ENCODE measurements at places on chromosomes 6 and 20.

GRCh38 chr20:63357921-63358905, 2.9 kb downstream of the CHRNA4 start:
- H3K4me3 ChIP-seq, result no peak overlapping the region
- no peak overlapping the region for H3K27ac ChIP-seq
- peaks cover 19% of the 10 kb centered on the region for H3K4me1 ChIP-seq
- peaks cover 62% of the 10 kb centered on the region for H3K27me3 ChIP-seq
- peak; percentile 63 for DNase-seq

DNA sequence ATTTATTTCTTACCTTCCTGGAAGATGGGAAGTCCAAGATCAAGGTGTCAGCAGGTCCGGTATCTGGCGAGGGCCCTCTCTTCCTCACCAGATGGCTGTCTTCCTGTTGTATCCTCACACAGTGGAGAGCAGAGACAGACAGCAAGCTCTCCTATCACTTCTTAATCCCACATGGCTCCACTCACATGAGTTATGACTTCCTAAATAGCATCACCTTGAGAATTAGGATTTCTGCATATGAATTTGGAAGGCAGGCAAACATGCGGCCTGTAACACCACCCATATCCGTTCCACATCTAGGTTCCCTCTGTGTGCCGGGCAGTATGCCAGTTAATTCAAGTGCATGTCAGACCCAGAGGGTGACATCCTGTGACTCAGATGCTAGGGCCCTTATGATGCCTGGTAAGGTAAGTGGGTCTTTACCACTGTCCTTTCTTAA, 2.1 kb downstream of the RAET1E start:
- DNase-seq, result peak; percentile 68
- no peaks in the 10 kb centered on the region for H3K36me3 ChIP-seq
- H3K27me3 ChIP-seq, result no peaks in the 10 kb centered on the region
- H3K27ac ChIP-seq, result peak overlapping the region; percentile 76
- H3K4me1 ChIP-seq, result peaks cover 29% of the 10 kb centered on the region

GRCh38 chr6:148509119-148509799, 166.6 kb downstream of the SASH1 start:
- H3K4me1 ChIP-seq, result peaks cover 18% of the 10 kb centered on the region
- H3K36me3 ChIP-seq, result no peaks in the 10 kb centered on the region
- H3K4me3 ChIP-seq, result peak overlapping the region; percentile 47

DNA sequence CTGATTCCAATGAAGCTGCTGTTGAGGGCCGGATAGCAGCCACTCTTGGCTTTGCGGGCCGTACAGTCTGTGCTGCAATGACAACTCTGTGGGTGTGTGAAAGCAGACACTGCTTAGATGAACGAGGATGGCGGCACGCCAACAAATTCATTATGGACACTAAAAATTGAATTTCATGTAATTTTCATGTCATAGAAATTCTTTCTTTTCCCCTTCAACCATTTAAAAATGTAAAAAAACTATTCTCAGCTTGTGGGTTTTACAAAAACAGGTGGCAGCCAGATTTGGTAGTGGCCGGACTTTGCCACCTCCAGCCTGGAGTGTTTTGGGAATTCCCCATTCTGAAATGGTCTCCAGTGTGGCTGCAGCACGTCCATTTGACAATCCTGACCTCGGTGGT, 26.0 kb downstream of the MAS1 start:
- H3K27ac ChIP-seq, result no peak overlapping the region
- H3K4me1 ChIP-seq, result no peaks in the 10 kb centered on the region
- no peaks in the 10 kb centered on the region for H3K36me3 ChIP-seq

DNA sequence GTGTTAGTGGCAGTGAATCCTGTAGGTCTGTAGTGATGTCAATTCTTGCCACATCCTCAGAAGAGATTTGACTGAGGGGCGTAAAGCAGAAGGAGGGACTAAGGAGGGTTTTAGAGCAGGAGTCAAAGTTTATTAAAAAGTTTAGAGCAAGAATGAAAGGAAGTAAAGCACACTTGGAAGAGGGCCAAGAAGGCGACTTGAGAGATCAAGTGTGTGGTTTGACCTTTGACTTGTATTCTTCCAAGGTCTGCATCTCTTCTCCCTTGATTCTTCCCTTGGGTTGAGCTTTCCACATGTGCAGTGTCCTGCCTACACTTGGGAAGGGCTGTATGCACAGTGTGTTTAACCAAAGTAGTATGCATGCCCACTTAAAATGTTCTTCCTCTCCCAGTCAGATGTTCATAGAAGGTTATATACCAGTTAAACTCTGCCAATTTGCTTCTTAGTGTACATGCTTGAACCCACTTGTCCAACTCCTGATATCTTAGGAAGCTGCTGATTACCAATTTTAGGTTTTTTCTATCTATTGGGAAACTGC, 627.6 kb downstream of the MMUT start:
- DNase-seq, result no peak
- no peaks in the 10 kb centered on the region for H3K4me1 ChIP-seq
- no peak overlapping the region for H3K4me3 ChIP-seq
- H3K27me3 ChIP-seq, result no peaks in the 10 kb centered on the region
- no peak overlapping the region for H3K27ac ChIP-seq

Measured in heart right ventricle (tissue), 16 donors.